ENCODE measurements at places on chromosomes 16 and 17. TPM values are rescaled to one million over a fixed set of nuclear protein-coding genes. Genes with fewer than 3 reads are reported as not detected.

GRCh38 chr16:26087091-26087490, 395.3 kb downstream of the HS3ST4 start:
- H3K4me1 ChIP-seq: no peaks in the 10 kb centered on the region
- no peak overlapping the region for H3K27ac ChIP-seq
- no peaks in the 10 kb centered on the region for H3K27me3 ChIP-seq
- H3K36me3 ChIP-seq: no peaks in the 10 kb centered on the region
- no peak overlapping the region for H3K4me3 ChIP-seq

- peaks cover 8% of the 10 kb centered on the region for H3K4me1 ChIP-seq
- peak overlapping the region; percentile 27 for H3K27ac ChIP-seq
- DNase-seq: no peak
- H3K27me3 ChIP-seq: no peaks in the 10 kb centered on the region
Measured at GRCh38 chr17:4234401-4234800, 29.4 kb downstream of the ANKFY1 start.

DNA sequence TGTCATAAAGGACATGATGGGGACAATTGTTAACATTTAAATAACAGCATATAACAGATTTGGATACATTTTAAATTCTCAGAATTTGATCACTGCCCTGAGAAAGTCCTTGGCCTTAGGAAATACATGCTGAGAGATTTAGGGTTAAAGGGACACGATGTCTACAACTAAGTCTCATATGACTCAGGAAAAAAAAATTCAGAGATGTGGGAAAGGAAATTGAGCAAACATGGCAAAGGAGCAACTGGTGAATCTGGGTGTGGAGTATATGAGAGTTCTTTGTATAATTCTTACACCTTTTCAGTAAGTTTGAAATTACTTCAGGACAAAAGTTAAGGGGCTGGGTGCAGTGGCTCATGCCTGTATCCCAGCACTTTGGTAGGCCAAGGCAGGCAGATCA, 18.2 kb downstream of the MPP3 start:
- no peaks in the 10 kb centered on the region for H3K27me3 ChIP-seq
- no peak overlapping the region for H3K27ac ChIP-seq
- H3K4me1 ChIP-seq: no peaks in the 10 kb centered on the region
- DNase-seq: no peak

GRCh38 chr17:19309701-19310100, 52.8 kb downstream of the B9D1 start:
- no peaks in the 10 kb centered on the region for H3K36me3 ChIP-seq
- H3K27me3 ChIP-seq: no peaks in the 10 kb centered on the region

GRCh38 chr17:76491271-76492122, 9.7 kb downstream of the RHBDF2 start:
- H3K27ac ChIP-seq: no peak overlapping the region
- peaks cover 7% of the 10 kb centered on the region for H3K4me1 ChIP-seq
- H3K36me3 ChIP-seq: no peaks in the 10 kb centered on the region
- H3K4me3 ChIP-seq: no peak overlapping the region
- DNase-seq: no peak

The SLC5A11 gene
- 1.8 TPM for total RNA-seq

DNA sequence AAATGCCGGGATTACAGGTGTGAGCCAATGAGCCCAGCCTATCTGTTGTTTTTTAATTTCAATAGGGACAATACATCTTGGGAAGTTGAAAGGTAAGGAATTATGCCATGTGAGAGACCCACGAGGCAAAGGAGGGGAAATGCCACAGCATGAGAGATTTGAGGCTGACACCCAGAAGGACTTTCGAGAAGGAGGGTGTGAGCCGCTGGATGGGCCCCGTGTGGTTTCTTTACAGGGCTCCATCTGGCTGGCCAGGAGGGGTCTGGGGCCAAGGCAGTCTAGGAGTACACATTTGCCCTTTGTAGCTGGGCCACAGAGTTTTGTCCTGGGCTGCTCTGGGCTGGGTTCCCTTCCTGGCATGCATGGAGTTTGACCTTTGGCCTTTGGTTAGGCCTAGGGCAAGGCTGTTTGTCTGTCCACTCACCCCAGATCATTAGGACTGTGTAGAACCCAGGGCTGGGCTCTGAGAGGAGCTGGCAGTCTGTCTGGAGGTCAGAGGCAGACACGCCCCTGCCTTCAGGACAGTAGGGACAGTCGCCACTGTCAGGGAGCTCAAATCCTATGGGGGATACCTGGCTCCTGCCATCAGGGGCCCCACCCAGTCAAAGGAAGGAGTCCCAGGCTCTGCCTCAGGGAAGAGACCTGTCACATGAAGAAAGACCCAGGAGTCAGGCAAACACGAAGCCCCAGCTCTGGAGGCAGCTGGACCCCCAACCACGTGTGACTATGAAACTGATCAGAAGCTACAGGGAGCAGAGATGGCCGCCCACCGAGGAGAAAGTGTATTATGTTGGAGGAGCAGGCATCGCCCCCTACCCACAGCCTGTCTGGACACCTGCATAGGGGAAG, 24.2 kb upstream of the NXPH3 start:
- no peak overlapping the region for H3K4me3 ChIP-seq
- H3K27me3 ChIP-seq: no peaks in the 10 kb centered on the region
- no peak overlapping the region for H3K27ac ChIP-seq
- no peaks in the 10 kb centered on the region for H3K4me1 ChIP-seq

DNA sequence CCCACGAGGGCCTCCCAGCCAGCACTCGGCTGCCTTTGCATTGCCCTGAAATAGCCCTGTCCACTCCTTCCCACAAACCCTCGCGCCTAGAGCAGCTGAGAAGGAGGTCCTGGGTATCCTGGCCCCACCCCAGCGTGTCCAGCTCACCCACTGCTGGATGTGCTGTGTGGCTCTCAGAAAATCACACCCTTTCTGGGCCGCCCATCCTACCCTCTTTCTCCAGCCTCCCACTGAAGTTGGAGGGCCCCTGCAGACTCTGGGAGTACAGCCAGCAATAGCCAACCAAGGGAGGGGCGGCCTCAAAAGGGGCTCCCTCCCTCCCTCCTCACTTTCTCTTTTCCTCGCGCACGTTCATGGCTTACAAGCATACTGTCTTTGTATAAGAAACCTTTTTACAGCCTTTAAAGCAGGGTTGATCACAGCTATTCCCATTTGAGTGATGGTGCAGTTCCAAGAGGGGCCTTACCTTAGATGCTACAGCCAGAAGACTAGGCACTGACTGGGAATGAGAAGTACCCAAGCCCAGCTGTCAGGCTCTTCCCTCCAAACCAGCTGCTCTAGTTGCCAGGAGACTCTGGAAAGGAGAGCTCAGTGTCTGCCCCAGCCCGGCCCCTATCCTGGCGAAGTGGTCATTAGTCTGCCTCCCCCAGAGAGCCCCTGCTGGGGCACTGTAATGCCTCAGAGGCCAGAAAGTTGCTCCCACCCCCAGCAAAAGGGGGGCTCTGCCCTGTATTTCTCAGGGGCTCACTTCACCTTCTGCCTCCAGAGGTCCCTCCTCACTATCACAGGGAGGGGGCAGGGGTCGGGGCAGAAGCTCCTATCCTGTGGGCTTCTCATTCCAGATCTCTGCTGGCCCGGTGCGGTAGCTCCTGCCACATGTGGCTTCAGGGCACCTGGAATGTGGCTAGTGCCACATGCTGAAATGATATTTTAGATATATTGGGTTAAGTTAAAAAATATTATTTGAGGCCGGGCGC, 38.1 kb downstream of the DCAKD start:
- no peaks in the 10 kb centered on the region for H3K4me1 ChIP-seq
- no peak overlapping the region for H3K27ac ChIP-seq
- DNase-seq: no peak
- peak overlapping the region; percentile 6 for H3K4me3 ChIP-seq

The ZP2 gene
- total RNA-seq: not detected

DNA sequence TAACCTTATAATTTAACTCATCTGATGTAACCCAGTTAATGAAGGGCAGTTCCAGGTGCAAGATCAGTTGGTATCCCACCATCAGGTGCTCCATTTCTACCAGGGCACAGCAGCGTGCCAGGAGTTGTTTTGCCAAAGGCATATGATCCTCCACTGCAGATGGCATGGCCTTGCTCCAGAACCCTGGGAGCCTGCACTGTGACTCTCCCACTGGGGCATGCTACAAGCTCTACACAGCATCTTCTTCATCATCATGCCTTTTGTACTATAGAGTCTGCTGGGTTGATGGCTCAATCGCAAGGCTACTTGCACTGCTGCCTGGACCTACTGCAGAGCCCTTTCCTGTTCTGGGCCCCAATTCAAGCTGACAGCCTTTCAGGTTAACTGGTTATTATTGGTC, 11.3 kb upstream of the MAPT start:
- no peaks in the 10 kb centered on the region for H3K36me3 ChIP-seq
- H3K27ac ChIP-seq: no peak overlapping the region
- H3K4me3 ChIP-seq: no peak overlapping the region
- DNase-seq: no peak
- H3K27me3 ChIP-seq: no peaks in the 10 kb centered on the region
- no peaks in the 10 kb centered on the region for H3K4me1 ChIP-seq

The CLEC3A gene
- total RNA-seq: 0.66 TPM

DNA sequence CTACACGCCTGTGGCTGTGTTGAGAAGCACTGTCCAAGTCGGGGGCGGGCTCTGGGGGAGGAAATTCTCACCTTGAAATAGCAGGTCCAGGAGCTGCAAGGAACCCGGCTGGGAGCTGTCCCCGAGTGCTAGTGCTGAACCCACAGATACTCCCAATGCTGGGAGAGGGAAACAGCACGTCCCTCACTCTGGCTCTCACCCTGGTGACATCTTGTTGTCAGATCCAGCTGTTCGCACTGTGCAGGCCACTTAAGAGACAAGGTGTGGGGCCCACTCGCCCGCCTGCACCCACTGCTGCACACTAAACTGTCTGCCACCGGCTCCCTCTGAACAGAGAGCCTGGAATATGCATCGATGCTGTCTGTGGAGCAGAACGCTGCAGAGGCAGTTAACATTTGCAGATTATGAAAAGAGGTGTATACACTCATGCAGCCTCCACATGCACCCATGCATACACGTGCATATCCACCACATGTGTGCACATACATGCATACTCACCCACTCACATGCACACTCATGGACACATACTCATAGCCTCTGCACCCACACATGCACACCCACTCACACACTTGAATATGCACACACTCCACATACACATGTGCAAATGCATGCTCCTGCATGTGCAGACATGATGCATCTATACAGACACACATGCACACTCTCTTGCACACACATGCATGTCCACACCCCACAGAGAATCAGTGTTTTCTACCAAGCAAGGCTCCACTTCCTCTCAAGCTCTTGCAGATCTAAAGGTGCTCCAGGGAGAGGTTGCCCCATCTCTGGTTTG, 42.0 kb downstream of the MGAT5B start:
- no peaks in the 10 kb centered on the region for H3K36me3 ChIP-seq
- H3K4me1 ChIP-seq: no peaks in the 10 kb centered on the region
- DNase-seq: no peak
- H3K27ac ChIP-seq: no peak overlapping the region
- no peaks in the 10 kb centered on the region for H3K27me3 ChIP-seq

The ETV4 gene
- total RNA-seq: 2.0 TPM

DNA sequence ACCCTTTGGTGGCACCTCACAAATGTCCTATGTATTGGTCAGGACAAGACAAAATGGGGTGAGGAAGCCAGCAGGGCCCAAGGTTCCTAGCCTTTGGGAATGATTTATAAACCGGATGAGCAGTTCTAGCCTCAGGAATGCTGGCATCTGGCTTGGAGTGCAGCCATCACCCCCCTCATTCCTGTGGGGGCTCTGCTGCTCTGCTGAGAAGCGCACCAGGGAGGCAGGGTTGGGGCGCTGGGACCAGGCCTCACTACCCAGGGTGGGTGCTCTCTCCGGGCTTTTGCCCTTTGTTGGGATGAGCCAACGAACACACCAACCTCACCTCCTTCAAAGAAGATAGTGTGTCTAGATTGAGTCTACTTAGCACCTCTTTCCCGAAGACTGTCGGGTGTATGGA, 39.2 kb downstream of the TMEM11 start:
- H3K36me3 ChIP-seq: peaks cover 5% of the 10 kb centered on the region
- no peak overlapping the region for H3K27ac ChIP-seq
- no peak overlapping the region for H3K4me3 ChIP-seq
- no peak for DNase-seq

GRCh38 chr16:47150067-47150466, 6.3 kb upstream of the NETO2 start:
- no peak for DNase-seq
- no peaks in the 10 kb centered on the region for H3K27me3 ChIP-seq
- no peak overlapping the region for H3K27ac ChIP-seq
- H3K4me3 ChIP-seq: no peak overlapping the region
- H3K4me1 ChIP-seq: no peaks in the 10 kb centered on the region
